ENCODE measurements at places on chromosomes 1 and 21.

DNA sequence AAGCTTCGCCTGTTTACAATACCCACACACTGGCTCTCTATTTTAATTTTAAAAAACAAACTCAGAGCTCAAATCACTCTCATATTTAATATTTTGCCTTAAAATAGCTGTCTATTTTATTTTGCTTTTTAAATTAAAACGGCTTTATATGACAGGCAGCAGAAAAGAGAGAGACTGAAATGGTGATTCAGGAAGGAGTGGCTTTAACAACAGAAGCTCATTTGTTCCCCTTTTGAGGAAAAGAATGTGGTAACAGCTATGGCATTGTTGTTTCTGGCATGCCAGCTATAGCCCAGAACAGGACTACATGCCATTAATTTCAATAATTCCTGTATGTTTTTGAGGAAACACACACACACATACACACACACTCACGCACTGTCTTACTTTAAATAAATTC lies 234.2 kb upstream of the PTBP2 start:
- no peak for DNase-seq

DNA sequence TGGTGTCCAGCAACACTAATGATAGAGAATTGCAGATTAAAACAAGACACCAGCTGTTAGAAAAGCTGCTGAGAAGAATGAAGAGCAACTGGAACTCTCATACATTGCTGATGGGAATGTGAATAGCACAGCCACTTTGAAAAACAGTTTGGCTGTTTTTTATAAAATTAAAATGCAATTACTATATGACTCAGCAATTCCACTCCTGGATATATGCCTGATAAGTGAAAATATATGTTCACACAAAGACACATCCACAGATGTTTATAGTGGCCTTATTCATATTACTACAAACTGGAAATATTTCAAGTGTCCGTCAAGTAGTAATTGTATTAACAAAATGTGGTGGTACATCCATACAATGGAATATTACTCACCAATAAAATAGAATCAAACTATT lies 99.7 kb upstream of the HAO2 start:
- no peak for DNase-seq

GRCh38 chr1:226097866-226098625 lies 35.5 kb downstream of the H3-3A start:
- DNase-seq, result peak; percentile 69

GRCh38 chr1:199585392-199585791 lies 442.1 kb upstream of the NR5A2 start:
- no peak for DNase-seq

GRCh38 chr1:32330558-32331151 lies 5.4 kb downstream of the MARCKSL1 start:
- no peak for DNase-seq

GRCh38 chr1:21517660-21518480 lies 8.6 kb downstream of the ALPL start:
- no peak for DNase-seq

Data from fibroblast of skin of abdomen (primary cell).